GM20000 (cell line): ENCODE measurements at places on chromosomes 1 and 21.

- peak; percentile 47 for DNase-seq
These were observed at the start of gene PDE4B for GRCh38 chr1:65792669-65793358. Gene PDE4B (plus strand): TSS chr1:65792895.

GRCh38 chr1:46410156-46411009, 16.3 kb downstream of the FAAH start:
- no peak for DNase-seq

GRCh38 chr1:248183996-248184395, 9.4 kb downstream of the OR2M2 start:
- no peak for DNase-seq

- peak; percentile 54 for DNase-seq
These were observed 40.0 kb downstream of the FCRL5 start for GRCh38 chr1:157512036-157512969.

- peak; percentile 73 for DNase-seq
These were observed at the start of gene CD53 for GRCh38 chr1:110872745-110873720. Gene CD53 (plus strand): TSS chr1:110873148. CDS start chr1:110891409, 18,261 bp downstream.

- DNase-seq, result no peak
These were observed 527 bp downstream of the MACO1 start for GRCh38 chr1:25430967-25431881.

GRCh38 chr1:214310010-214310409, 29.1 kb downstream of the SMYD2 start:
- DNase-seq, result no peak

GRCh38 chr1:86750530-86750929, 46.2 kb downstream of the SH3GLB1 start:
- DNase-seq, result no peak

DNA sequence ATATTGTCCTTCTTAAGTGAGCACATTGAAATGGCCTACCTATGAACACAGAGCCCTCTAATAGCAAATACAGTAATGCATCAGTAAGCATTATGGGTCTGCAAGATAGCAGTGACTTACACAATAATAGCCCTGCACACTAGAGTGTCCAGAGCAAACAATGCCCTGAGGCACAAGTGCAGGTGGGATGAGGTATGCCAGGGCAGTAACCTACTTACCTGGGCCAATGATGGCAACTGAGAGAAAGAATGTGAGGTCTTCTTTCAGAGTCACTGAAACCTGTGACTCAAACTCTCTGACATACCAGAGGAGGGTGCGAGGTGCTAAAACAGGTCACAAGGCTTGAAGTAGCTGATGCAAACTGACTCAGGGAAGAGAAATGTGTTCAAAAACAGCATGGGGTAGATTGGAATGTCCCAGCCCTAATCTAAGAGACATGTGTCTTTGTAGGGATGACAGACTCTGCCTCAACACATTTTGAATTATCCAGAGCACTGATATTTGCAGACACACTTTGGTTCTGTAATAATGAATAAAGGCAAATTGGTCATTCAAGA, 168.5 kb upstream of the RUNX1 start:
- no peak for DNase-seq

DNA sequence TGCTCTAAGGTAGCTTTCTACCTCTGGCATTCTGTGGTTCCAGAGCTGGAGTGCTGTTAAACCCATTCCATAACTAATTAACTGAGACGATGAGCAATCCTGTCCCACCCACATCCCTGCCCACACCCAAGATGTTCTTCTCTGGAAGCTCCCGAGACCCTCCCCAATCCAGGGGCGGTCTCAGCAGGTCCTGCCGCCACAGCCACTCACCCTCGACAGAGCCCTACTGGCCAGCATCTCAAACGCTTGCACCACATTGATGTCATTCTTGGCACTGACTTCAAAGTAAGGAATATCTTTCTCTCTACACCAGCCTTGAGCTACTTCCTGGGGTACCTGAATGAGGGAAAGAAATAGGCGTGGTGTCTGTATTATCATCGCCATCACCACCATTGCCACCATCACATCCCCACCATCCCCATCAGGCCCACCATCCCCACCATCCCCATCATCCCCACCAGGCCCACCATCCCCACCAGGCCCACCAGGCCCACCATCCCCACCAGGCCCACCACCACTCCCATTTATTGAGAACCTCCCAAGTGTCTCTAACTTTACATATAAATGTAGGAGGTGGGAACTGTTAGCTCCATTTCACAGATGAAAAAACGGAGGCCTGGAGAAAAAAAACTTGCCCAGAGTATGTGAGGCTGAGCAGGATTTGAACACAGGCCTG, 17.7 kb downstream of the RAB7B start:
- DNase-seq, result no peak

DNA sequence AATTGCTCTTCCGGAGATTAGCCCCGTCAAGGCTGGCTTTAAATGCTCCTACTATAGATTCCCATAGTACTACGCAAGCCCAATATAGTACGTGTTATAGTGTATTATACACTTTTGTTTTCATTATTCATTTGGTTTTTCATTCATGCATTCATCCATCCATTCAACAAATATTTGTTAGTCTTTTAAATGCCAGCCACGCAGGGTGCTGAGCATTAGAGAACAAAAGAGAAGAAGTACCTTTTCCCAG, 513 bp upstream of the RAB3GAP2 start:
- DNase-seq, result no peak

- DNase-seq, result no peak
These were observed 740 bp downstream of the DSTYK start for GRCh38 chr1:205210756-205211168.

DNA sequence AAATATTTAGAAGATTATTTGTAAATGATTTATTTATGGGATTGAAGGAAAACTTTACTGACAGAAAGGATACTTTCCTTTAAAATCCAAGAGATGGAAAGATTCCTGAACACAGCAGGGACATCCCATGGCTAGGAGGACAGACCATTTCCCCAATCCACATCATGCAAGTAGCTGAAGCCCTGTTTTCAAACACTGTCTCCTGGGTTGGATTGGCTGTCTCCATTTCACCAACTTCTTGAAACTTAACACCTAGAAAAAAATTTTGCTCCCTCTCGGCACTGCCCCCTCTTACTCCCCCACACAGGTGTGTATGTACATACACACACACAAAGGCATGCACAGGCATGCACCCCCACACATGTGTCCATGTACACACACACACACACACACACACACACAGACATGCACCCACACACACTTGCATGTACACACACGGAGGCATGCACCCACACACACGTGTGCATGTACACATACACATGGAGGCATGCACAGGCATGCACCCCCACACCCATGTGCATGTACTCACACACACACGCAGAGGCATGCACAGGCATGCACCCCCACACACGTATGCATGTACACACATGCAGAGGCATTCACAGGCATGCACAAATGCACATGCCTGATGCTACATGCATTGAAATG, 320.0 kb downstream of the CHRM3 start:
- no peak for DNase-seq

DNA sequence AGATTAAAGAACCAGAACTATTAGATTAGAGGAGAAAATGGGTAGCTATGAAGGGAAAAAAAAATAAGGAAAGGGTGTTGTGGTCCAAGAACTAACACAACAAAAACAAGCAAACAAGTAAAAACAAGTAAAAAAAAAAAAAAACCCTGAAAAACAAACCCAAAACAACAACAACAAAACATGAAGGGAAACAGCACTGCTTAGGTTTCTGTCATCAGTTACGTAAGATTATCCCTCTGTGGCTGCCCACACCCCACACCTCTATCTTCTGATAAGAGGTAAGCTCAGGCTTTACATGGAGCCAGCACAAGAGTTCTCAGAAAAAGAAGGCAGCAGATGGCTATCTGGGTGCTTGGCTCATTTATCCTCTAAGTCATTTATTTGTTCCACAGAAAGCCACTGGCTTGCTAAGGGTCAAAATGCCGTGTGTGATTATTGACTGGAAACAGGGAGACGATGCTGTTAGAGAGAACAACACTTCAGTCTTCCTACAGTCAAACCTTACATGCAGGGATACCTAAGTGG, 57.5 kb downstream of the KIAA0319L start:
- no peak for DNase-seq

DNA sequence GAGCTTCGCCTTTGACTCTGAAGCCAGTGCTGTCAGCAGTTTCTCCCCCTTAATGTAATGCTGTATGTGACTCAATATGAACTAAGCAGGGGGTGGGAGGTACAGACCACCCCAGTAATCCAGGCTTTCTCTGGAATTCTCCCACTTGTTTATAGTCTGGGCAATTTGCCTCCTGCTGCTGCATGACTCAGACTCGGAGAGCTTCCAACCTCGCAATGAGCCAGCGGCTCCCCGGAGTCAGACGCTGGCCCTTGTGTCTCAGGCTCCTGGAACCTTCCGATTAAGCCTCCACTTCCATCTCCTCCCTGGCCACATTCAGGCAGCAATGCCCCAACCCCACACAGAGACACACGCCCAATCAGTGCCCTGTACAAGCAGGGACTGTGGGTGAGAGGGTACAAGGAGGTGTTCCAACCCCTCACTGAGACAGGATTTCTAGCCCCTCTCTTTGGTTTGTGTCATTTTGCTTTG, 471.7 kb upstream of the VAMP3 start:
- no peak for DNase-seq

- no peak for DNase-seq
These were observed 31.6 kb upstream of the DNAJC6 start for GRCh38 chr1:65277605-65278347.

DNA sequence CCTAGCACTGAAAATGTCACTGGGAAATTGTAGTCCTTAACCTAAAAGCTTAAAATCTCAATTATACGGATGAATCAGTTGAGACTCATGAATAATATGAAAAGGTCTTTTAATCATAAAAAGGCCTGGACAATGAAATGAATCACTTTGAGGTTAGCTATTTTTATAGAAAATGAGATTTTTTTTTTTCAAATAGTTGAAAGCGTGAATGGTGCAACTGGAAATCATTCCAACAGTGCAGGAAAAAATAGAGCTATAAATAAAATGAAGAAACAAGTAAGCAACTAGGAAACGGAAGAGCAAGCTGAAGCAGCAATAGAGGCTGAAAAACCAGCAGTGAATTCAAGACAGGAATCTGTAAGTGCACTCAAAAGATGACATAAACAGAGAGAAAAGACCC, 142.9 kb downstream of the BACH1 start:
- no peak for DNase-seq

GRCh38 chr1:107991371-107992066, 26.5 kb upstream of the VAV3 start:
- no peak for DNase-seq

DNA sequence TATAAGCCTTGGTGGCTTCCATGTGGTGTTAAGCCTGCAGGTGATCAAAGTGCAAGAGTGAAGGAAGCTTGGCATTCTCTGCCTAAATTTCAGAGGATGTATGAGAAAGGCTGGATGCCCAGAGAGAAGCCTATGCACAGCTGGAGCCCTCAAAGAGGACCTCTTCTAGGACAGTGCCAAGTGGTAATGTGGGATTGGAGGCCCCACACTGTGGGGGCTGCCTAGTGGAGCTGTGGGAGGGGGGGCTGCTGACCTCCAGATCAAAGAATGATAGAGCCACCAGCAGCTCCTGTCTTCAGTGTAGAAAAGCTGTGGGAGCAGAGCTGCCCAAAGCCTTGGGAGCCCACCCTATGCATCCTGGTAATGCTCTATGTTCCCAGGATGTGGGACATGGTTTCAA, 1512.7 kb upstream of the TPTE start:
- DNase-seq, result no peak

DNA sequence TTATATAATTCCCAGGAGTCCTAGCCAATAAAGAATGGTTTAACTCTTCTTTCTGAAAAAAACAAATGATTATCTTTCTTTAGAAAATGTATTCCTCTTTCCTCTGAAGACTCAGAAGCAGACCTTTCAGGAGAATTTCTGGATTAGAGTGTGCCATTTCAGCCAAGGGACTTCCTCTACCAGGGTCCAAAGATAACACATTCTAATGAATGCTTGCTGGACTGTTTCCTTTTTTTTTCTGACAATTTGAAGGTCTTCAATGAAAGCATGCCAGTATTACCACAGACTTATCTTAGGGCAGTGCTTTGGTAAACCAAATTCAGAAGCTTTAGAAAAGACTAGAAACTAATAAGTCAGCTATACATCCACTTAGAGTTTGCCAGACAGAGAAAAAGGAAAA, 80.5 kb downstream of the RERE start:
- no peak for DNase-seq

DNA sequence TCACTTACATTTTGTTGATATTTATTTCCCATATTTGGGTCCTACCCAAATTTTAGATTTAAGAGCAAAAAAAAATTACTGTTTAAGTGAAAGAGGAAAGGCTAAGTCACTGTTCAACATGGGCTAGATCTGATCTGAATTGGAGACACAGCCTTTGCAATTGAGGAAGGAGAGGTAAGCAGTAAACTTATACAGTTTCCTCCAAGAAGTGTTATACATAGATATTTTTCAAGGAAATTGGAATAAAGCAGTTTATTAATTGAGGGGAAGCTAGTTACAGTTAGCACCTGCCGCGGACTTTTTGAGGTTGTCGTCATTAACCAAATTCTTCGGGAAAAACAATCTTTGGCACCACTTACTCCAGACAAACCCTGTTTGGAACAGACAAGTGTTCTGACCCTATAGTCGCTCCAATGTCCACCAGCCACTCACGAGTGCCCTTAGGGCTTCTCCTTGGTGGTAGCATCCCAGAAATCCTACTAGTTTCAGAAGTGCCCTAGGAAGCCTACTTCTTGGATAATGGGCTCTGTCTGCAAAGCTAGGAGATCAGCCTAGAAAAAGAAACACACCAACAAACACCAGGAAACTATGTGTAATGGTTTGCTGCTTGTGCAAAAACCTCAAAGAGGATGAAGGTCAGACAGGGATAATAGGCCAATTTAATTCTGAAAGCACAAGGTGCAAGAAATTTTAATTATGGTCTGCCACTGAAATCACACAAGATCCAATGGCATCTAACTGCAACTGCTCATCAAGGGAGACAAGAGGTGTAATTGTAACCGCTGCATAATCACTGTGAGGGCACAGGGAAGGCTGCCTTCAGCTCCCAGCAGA, 2.5 kb downstream of the WLS start:
- no peak for DNase-seq

DNA sequence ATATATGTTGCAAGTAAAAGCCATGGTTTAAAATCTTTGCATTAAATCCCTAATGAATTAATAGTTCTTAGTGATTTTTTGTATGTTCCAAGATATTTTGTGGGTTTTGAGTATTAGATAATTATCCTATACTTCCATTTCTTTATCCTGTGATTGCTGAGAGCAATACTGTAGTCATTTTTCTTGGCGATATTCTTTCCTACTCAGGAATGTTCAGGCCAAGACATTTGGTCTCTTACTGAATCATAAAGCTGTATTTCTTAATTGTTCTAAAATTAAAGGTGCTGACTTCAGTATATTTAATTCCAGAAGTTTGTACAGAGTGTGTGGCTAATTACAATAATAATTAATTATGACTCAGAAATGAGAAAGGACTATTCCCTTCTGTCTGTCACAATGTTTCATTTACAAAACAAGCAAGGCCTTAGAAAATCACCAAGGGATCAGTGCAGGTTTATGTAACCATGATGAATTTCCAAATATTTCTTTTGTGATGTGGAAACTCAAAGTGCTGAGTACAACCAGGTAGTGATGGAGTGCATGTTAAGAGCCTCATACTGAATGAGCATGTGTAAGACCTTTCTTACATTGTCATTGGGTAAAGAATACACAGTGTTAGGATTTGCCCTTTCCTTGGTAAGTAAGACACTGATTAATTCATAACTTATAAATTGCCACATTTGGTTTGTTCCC, 161.2 kb downstream of the HMCN1 start:
- no peak for DNase-seq

- DNase-seq, result peak; percentile 49
These were observed at the start of gene SYPL2 for GRCh38 chr1:109466452-109467300. Gene SYPL2 (plus strand): TSS chr1:109466546. CDS start chr1:109466844, 298 bp downstream.
